Left lung (tissue), 14 donors: ENCODE measurements at places on chromosomes 1 and 21. TPM values are rescaled to one million over a fixed set of nuclear protein-coding genes. Genes with fewer than 3 reads are reported as not detected.

EPB41 gene
- polyA plus RNA-seq: 41.4 TPM

GRCh38 chr1:217892750-217893149 is 261.6 kb downstream of the SPATA17 start:
- H3K4me3 ChIP-seq: no peak overlapping the region
- H3K27me3 ChIP-seq: no peaks in the 10 kb centered on the region
- H3K36me3 ChIP-seq: no peaks in the 10 kb centered on the region
- no peak overlapping the region for H3K27ac ChIP-seq
- DNase-seq: no peak

DNA sequence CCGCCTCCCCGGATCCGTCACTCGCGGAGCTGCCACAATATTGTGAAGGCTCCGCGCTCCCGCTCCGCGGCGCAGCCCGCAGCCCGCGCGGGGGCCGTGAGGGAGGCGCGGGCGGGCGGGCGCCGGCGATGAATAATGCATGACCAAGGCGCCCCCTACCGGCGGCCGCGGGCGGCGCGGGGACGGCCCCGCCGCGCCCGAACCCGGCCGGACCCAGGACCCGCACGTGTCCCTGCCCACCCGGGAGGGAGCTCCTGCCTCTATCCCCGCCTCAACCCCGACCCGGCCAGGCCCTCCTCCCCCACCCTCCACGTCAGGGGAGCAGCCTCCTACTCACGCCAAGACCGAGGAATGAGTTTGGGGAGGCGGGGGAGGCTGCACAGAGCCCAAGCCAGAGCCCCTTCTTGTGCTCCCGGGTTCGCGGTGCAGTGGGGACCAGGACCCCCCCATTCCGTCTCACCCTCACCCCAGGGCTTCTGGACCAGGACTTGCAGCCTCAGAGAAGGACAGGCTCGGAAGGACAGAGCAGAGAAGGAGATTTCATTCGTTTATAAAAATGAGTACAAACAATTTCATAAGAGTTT is 70.8 kb upstream of the CASZ1 start:
- peak; percentile 65 for DNase-seq
- H3K27me3 ChIP-seq: peaks cover 5% of the 10 kb centered on the region
- H3K4me3 ChIP-seq: peak overlapping the region; percentile 26
- H3K36me3 ChIP-seq: no peaks in the 10 kb centered on the region
- peaks cover 15% of the 10 kb centered on the region for H3K4me1 ChIP-seq

DNA sequence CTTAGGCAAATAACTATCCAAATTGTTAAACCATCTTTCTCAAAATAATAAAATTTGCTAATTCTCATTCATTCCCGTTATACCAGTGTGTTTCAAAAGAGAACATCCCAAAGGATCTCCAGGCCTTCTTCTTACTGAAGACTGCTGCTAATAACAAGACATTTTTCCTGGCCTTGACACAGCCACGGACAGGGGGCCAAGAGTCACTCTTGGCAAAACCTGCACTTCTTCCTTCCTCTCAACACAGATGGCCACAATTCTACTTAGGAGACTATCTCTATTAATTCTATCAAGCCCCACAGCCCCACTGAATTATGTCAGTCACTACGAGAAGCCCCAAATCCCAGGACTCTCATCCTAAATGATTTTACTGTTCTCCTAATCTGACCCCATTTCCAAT is 86.0 kb downstream of the EVI5 start:
- H3K27ac ChIP-seq: no peak overlapping the region
- no peaks in the 10 kb centered on the region for H3K27me3 ChIP-seq
- peaks cover 24% of the 10 kb centered on the region for H3K36me3 ChIP-seq
- no peaks in the 10 kb centered on the region for H3K4me1 ChIP-seq

DNA sequence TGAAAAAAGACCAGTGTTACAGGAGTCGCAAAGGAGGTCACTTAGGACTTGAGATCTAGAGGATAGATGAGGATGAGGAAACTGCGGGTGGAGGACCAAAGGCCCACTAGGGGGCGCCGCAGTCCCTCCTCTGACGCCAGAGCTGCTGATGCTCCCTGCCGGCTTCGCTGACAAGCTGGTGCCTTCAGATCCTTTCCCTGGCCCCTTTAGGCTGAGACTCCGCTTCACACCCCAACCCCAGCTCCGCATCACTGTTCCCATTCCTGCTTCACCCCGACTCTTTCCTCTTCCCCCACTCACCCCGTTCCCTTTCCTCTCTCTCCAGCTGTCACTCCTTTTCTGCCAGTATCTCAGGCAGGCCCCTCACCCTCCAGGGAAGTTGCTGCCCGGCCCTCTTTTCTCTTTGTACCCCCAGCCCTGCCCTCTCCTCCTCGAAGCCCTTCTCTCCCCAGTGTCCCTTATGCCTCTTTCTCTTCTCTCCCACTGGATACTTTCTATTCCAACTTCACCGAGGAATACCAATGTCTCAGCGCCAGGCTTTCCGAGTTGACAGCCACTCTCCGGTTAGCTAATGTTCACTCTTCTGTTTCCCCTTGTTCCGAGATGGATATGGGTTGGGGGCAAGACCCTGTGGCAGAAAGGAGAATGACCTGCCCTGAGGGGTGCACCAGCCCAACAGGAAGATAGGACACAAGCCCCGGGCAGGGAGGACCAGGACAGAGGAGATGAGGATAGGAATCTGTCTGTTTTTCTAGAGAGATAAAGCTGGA is 4.5 kb downstream of the KCNJ9 start:
- H3K36me3 ChIP-seq: no peaks in the 10 kb centered on the region
- H3K4me1 ChIP-seq: peaks cover 8% of the 10 kb centered on the region
- no peak overlapping the region for H3K27ac ChIP-seq
- DNase-seq: peak; percentile 71
